Heart right ventricle (tissue), 16 donors: ENCODE measurements at places on chromosomes 2 and 18. TPM values are rescaled to one million over a fixed set of nuclear protein-coding genes. Genes with fewer than 3 reads are reported as not detected.
A peak's percentile ranks its signal among the peaks of the same experiment; 100 is the strongest.

DNA sequence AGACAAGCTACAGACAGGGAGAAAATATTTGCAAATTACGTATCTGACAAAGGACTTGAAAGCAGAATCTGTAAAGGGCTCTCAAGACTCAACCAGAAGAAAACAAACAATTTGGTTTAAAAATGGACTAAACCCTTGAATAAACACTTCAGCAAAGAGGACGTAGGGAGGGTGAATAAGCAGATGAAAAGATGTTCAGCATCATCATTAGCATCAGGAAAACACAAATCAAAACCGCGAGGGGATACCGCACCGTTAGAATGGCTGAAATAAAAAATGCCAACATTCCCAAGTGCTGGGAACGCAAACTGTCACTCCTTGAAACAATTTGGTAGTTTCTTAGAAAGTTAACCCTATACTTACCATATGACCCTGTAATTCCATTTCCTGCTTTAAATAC, 136.7 kb downstream of the MBP start:
- no peak for DNase-seq

Gene RBMS1
- 61.8 TPM for total RNA-seq

- DNase-seq, result no peak
Measured at GRCh38 chr18:58896268-58896667, 31.6 kb downstream of the ZNF532 start.

GRCh38 chr2:150689590-150689989, 202.1 kb upstream of the RND3 start:
- DNase-seq, result no peak

Gene LIMS3
- 2.5 TPM for total RNA-seq

GRCh38 chr2:54030396-54030741, 59.6 kb upstream of the PSME4 start:
- DNase-seq, result no peak

Gene CCDC88A
- 20.4 TPM for total RNA-seq

Gene PLCL1
- 109 TPM for total RNA-seq

GRCh38 chr2:36461039-36461681, 105.6 kb downstream of the CRIM1 start:
- no peak for DNase-seq

Gene LRRC30
- not detected for total RNA-seq

DNA sequence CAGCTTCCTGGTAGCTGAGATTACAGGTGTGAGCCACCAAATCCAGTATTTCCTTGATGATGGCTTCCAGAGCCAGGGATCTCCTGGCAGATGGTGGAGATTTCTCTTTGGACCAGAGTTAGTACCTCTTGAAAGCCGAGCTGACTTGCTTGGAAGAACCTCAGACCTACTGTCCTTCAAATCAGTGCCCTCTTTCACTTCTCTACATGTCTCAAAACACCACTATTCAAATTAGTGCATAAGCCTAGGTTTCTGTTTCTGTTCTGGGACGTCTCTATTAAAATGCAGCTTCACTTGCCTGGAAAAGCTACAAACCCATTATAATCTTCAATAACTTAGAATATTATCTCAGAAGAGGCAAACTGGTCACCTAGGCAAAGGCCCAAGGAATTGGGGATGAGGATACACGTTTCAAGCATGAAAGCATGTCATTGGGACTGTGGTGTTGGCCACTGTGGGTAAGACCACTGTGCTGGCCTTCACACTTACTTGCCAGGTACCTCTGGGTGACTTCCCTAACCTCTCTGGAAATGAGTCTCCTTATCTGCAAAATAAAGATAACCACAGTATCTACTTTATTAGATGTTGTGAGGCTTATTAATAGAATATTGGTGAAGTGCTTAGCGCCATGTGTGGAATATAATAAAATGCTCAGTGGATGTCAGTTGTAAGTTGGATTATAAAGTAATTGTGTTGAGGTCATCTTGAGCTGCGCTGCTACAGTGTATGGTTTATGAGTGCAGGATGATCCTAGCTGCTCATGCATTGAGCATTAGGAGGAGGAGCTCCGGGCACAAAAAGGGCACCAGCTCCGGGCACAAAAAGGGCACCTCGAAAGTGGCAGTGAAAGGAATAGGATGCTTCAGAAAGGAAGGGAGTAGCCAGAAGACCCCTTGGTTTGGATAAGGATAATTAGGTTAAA, 84.5 kb downstream of the DOCK10 start:
- DNase-seq, result no peak

GRCh38 chr18:26993568-26993967, 128.1 kb upstream of the AQP4 start:
- no peak for DNase-seq

- no peak for DNase-seq
Measured at GRCh38 chr2:28273751-28274150, 118.9 kb upstream of the FOSL2 start.

Gene TTR
- total RNA-seq, result not detected

Gene AQP12B
- not detected for total RNA-seq

DNA sequence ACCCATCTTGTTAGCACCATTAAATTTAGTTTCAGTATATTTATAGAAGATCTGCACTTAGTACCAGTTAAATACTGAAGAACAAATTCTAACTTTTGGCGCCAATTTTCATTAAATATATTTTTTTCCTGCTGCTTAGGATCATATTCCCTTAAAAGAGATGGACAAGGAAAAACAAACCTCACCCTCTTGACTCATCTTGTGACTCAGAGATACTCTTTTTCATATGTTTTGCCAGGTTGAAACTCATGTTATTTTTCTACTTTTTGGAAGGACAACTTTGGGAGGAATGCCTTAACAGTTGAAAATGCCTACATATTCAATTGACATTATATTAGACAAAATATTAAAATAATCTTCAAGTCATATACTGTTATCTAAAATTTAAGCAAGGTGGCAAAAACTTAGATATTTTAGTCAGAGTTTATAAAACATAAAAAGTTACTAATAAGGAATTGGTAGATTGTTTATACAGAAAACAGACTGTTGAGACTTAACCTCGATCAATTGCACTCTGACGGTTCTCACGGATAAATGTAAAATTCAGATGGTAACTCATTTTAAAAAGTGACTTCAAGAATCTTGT, 36.2 kb downstream of the PNO1 start:
- no peak for DNase-seq

GRCh38 chr2:85429924-85430289, 11.4 kb downstream of the SH2D6 start:
- DNase-seq, result no peak

Gene RUFY4
- total RNA-seq, result not detected

GRCh38 chr2:98773169-98773568, 42.2 kb upstream of the MGAT4A start:
- DNase-seq, result no peak

DNA sequence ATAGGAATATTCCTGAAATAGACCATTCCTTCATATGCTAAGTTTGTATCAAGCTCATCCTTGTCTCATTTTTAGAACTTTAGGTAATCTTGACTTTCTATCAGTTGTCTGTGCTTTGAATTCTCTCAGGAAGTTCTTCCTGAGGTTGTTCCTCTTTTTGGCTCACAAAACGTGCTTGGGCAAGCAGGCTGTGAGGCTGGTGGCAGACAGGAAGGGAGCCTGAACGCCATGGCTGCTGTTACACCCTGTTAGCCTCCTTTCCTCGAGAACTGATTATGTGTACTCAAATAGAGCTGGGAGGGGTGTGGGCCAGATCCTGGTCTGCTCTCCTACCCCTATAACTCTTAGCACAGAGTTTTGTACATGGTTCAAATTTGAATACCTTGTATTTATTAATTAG, 136.4 kb upstream of the CELF4 start:
- no peak for DNase-seq

DNA sequence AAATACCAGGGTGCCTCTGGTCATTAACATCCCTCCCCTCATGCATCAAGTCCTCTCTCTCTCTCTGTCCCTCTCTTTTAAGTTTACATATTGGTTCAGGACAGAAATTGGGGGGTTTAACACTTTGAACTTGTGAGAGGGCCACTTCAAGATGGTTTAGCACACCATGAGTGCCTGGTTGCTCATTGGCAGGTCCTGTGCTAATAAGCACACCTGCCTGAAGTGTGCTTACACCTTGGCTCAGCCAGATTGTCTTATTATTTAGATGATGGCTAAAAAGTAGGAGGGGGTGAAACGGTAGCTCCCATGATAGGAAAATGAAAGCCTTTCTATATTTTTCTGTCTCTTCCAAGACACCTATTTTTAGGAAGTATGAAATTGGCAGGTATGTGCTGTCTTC, 205.8 kb downstream of the ARL6IP6 start:
- DNase-seq, result no peak

GRCh38 chr2:48569433-48569832, 39.5 kb downstream of the STON1 start:
- DNase-seq, result no peak

GRCh38 chr18:154151-154550, 4.2 kb upstream of the USP14 start:
- DNase-seq, result no peak

DNA sequence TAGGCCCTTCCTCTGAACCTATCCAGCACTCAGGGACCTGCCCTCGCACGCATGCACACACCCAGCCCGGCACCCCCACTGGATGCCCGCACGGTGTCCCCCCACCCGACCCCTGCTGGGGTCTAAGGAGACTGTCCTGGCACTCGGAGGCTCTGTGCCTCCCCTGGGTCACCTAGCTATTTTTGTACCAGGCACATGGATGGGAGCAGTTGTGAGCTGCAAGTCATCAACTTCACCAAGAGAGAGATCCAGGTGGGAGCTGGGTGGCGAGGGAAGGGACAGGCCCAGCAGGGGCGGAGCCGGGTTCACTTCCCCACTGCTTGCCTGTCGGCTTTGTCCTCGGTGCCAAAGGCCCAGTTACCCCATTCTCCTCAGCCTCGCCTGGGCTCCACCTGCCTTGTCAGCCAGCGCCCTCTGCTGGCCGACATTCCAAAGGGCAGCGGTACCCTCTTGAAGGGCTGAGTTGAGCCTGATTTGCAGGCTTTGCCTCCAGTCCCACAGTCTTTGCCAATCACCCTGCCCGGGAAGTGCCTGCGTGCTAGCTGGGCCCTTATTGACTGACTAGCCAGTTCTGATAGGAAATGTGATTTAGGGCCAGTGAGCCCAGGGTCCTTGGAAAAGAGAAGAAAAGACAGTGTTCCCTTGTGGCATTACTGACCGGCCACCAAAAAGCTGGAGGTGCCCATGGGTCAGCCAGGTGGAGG, 5.8 kb downstream of the NT5DC4 start:
- peak; percentile 86 for DNase-seq

Gene CEP76
- total RNA-seq, result 2.7 TPM

DNA sequence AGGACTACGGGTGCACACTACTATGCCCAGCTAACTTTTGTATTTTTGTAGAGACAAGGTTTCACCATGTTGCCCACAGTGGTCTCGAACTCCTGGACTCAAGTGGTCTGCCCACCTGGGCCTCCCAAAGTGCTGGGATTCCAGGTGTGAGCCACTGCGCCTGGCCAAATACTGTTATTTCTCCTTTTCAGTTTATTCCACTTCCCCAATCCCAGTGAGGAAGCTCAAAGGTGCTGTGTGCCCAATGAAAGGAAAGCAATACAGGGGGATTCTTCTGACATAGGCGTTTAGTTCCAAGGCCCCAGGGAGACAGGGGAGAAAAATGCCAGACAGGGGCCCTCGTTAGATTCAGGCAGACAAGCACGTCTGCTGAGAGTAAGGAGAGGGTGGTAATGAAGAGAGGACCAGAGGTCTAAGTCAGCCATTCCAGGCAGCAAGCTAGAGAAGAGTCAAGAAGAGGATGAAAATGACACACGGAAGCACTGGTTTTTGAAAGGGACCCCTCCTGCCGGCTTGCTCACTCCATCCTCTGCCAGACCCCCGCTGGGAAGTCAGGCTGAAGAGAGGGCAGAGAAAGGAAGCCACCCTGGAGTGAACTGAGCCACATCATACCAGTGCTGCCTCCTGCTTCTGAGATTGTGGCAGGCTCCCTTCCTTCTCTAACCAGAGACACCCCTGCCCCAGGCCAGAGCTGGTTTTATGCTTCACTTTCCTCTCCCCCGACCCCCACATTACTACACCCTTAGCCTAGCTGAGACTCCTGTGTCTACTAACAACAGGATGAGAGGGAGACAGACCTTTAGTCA, 6.7 kb downstream of the INO80C start:
- no peak for DNase-seq

DNA sequence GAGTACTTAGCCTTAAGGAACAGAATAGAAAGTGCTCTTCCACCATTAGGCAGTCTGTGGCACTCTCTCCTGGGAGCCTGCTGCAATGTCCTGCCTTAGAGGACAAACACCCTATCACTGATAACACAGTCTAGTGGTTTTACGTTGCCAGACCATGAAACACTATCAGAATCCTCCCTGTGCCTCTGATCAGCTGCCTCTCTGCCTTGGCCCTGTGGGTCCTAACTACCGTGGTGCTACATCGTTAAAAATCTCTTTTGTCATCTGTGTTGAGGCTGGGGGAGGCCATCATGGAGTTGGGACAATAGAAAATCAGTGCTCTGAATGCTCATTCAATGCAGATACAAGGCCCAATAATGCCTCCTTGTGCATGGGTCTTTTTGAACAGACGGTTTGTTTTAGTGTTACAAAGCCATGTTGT, 11.9 kb upstream of the APCDD1 start:
- no peak for DNase-seq

Gene ZC3H15
- total RNA-seq, result 30.4 TPM

- DNase-seq, result no peak
Measured at GRCh38 chr18:12656605-12656937, 1.3 kb downstream of the SPIRE1 start.

GRCh38 chr18:77084688-77085035, 47.9 kb downstream of the MBP start:
- no peak for DNase-seq

DNA sequence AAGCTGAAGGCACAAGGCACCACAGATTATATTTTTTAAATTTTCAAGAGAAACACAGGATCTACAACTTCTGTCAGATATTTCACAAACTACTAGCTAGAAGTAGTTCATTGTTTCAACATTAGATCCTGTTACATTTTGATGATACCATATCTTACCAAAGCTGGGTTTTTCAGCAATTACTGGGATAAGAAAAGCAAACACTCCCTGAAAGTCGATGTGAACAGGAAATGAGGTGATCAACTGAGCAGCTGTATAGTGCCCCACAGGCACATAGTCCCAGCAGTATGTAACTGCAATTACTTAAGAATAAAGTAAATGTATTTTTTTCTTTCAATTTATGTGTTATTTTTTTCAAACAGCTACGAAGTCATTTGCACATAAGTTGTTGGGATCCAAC, 103.5 kb downstream of the DNER start:
- DNase-seq, result no peak

- peak; percentile 20 for DNase-seq
Measured at GRCh38 chr18:21191596-21192307, 50.3 kb upstream of the GREB1L start.

- DNase-seq, result no peak
Measured at GRCh38 chr2:196725882-196726281, 73.6 kb downstream of the GTF3C3 start.

- no peak for DNase-seq
Measured at GRCh38 chr2:72109904-72110303, 37.8 kb downstream of the CYP26B1 start.
